ENCODE measurements at places on chromosomes 12 and 14.
A peak's percentile ranks its signal among the peaks of the same experiment; 100 is the strongest.

DNA sequence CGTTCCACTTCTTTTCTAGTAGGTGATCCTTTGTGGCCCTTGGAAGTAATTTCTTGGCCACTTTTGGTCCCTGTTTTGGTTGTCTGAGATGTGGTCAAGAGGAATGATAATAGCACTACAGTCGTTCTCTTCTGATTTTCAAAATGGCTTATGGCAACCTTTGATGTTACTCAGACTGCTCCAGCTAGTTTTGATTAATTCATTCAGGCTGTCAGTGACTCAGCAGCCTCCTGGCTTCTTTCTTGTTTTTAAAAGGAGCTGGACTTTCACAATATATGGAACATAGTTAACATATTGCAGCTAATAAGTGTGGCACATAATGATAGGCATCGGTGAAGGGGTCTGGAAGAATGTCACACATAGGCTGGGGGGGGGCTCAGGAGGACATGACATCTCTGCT lies 47.3 kb downstream of the WDR20 start:
- DNase-seq, result no peak

- DNase-seq, result peak; percentile 61
Measured at GRCh38 chr12:4030929-4031702, 157.9 kb upstream of the PARP11 start.

- DNase-seq, result no peak
Measured at GRCh38 chr12:128982933-128983332, 129.7 kb downstream of the GLT1D1 start.

DNA sequence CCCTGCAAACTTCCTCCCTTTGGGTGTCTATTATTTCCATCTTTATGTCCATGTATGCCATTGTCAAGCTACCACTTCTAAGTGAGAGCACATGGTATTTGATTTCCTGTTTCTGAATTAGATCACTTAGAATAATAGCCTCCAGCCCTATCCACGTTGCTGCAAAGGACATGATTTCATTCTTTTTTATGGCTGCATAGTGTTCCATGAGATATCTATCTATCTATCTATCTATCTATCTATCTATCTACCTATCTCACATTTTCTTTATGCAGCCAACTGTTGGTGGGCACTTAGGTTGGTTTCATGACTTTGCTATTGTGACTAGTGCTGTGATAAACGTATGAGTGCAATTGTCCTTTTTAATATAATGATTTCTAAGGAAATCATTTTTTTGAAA lies 11.2 kb upstream of the MRPL42 start:
- DNase-seq, result no peak

- DNase-seq, result no peak
Measured at GRCh38 chr12:22282283-22282682, 52.2 kb downstream of the ST8SIA1 start.

DNA sequence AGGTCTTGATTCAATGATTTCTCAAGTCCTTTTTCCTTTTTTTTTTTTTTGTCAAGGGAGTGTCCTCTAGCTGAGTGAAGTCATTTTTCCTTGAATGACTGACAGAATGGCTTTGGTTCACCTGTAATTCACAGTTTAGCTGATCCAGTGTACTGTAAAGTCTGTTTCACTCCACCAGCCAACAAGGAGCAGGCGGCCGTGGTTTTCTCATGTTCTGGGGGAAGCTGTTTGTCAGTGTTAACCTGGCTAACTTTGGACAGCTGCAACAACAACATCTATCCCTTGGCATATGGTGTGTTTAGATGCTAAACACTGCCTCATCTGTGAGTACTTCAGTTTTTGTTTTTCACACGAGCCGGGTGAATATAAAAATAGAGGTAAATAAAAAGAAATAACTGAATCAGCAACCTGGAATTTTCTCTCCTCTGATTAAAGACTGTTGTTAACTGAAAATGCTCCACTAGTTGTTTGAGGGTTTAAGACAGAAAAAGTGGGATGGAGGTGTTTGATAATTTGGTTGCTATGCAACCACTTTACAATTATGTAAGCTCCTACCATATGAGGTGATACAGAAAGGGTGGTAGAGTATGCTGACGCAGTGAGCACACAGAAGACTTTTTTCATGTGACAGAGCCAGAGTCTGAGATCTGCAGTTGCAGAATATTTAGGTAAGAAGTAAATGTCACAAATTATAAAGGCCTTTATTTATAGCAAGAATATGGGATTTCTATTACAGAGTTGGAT lies 50.3 kb upstream of the SLC2A13 start:
- no peak for DNase-seq
